Panc1 (cell line): ENCODE measurements at places on chromosomes 16 and 17.

DNA sequence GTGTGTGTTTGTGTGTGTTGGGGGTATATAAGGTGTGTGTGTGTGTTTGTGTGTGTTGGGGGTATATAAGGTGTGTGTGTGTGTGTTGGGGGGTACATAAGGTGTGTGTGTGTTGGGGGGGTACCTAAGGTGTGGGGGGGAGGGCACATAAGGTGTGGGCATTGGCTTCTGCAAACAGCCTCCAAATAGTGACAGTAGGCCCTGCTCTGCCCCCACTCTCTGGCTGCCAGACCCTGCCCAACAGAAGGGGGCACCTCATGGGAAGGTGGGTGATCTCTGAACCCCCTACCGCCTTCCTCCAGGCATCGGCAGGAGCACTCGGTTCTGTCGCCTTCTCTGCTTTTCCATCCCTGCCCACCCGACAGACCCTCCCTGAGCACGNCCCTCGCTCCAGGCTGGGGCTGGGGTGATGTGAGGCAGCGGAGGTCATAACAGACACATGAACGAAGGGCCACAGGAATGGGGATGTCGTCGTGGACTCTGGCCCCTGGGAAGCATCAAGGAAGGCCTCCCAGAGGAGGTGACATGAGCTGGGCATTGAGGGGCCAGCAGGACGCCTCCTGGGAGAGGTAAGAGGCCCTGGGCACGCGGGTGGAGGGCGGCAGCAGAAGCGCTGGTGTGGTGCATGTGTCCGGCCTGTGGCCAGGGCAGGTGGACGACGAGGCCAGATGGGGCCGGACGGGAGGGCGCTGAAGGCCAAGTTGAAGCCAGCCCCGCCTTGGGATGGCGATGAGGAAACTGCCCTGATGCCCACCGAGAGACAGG lies 136.6 kb upstream of the RPH3AL start:
- H3K27ac ChIP-seq: peak overlapping the region; percentile 73; the same call in 1 of the 2 replicates
- no peaks in the 10 kb centered on the region for H3K36me3 ChIP-seq
- H3K27me3 ChIP-seq: no peaks in the 10 kb centered on the region

DNA sequence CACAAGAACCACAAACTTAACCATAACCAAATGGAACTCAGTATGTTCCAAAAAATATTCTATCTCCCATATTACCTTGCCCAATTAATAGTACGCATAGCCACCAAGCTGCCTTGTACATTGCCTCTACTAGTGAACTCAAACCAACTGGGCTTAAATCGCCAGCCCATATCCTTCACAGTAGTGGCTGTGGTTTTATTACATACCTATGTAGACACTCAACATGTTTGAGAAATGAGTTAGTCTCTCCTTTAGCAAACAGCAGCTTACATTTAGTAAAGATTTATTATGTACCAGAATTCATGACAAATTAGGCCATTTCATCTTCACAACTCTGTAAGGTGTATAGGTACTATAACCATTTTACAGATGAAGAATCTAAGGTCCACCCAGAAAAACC lies 41.4 kb downstream of the GRB2 start:
- H3K36me3 ChIP-seq: no peaks in the 10 kb centered on the region
- peaks cover 74% of the 10 kb centered on the region for H3K4me1 ChIP-seq
- no peaks in the 10 kb centered on the region for H3K27me3 ChIP-seq

GRCh38 chr16:81149614-81150013 lies 53.4 kb upstream of the GCSH start:
- H3K4me3 ChIP-seq: no peak overlapping the region
- H3K27me3 ChIP-seq: no peaks in the 10 kb centered on the region
- DNase-seq: no peak

DNA sequence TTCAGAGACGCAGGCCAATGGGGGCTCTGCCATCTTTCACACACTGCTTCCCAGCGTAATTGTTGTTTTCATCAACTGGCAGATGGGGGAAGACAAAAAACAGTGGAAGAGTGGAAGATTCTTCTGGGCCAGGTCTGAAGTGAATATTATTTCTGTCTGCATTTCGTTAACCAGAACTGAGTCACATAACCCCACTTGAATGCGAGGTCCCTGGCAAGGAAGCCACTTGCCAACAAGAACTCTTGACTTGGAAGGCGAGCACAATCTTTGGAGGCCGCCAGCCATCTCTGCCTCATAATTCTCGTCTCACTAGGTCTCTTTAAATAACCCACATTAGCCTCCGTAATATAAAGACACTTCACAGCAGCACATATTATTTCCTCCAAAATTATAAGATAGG lies 75.4 kb downstream of the CYB561 start:
- H3K27ac ChIP-seq: no peak overlapping the region
- no peaks in the 10 kb centered on the region for H3K27me3 ChIP-seq

DNA sequence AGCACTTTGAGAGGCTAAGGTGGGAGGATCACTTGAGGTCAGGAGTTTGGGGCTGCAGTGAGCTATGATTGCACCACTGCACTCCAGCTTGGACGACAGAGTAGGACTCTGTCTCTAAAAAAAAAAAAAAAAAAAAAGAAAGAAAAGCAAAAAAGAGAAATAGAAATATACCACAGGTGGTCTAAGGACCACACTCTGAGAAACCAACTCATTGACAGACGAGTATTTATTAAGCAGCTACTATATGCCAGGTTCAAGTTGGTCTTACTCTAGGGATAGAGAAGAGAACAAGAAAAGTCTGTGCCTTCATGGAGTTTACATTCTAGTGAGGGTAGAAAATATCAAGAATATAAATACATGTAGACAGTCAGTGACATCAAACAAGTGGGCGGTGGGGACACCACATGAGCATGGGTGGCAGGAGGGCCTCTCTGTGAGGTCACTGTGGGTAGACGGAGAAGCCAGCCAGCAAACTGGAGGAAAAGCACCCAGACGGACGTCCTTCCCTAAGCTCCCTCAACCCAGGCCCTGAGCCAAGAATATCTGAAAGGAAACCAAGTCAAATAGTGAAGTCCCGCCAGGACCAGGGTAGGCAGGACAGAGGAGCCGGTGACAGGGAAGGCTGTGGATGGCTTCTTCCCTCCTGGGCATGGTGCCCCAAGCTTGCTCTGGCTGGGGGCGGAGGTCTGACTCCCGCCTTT lies 4.7 kb downstream of the CDIPT start:
- H3K36me3 ChIP-seq: no peaks in the 10 kb centered on the region
- H3K27ac ChIP-seq: no peak overlapping the region
- DNase-seq: no peak

DNA sequence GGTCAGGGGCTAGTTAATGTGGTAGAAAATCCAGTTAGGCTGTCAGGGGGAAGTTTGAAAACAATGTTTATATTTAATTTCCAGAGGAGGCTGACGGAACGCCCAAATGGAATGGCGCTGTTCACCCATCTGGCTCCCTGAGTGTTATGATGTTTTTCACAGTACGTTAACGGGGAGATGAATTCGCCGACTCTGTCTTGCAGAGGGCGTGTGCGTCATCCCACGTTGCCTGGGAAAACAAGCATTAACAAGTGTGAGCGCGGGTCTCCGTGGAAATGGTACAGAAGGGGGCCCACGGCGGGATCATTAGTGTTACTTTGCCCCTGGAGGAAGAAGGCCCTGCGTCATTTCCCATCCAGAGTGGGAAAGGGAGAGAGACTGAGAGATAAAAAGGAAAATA lies 29.6 kb downstream of the RGS9 start:
- H3K27ac ChIP-seq: no peak overlapping the region
- no peaks in the 10 kb centered on the region for H3K36me3 ChIP-seq
- H3K4me3 ChIP-seq: no peak overlapping the region
- no peak for DNase-seq
- H3K4me1 ChIP-seq: no peaks in the 10 kb centered on the region
- H3K27me3 ChIP-seq: no peaks in the 10 kb centered on the region

- peaks cover 27% of the 10 kb centered on the region for H3K4me1 ChIP-seq
- H3K4me3 ChIP-seq: peak overlapping the region; percentile 91
- peak overlapping the region; percentile 96 for H3K27ac ChIP-seq
- H3K36me3 ChIP-seq: peaks cover 3% of the 10 kb centered on the region; the same call in 1 of the 2 replicates
- H3K27me3 ChIP-seq: no peaks in the 10 kb centered on the region
Observed at GRCh38 chr17:75457047-75457654, 716 bp downstream of the TMEM94 start.

- no peak overlapping the region for H3K27ac ChIP-seq
- H3K36me3 ChIP-seq: no peaks in the 10 kb centered on the region
- DNase-seq: no peak
- H3K4me3 ChIP-seq: no peak overlapping the region
- no peaks in the 10 kb centered on the region; the same call in 1 of the 2 replicates for H3K27me3 ChIP-seq
Observed at GRCh38 chr17:2751491-2751890, 2.0 kb upstream of the CCDC92B start.

- no peak overlapping the region for H3K27ac ChIP-seq
- DNase-seq: no peak
- no peak overlapping the region for H3K4me3 ChIP-seq
Observed at GRCh38 chr16:2795395-2796143, 2.7 kb upstream of the PRSS41 start.

- no peak for DNase-seq
- no peaks in the 10 kb centered on the region for H3K36me3 ChIP-seq
- peaks cover 4% of the 10 kb centered on the region for H3K27me3 ChIP-seq
- no peaks in the 10 kb centered on the region for H3K4me1 ChIP-seq
- H3K27ac ChIP-seq: no peak overlapping the region
Observed at GRCh38 chr17:48174833-48175523, 67.4 kb downstream of the SNX11 start.
